NCI-H1417 (cell line): ENCODE measurements at places on chromosomes 5 and 9.

DNA sequence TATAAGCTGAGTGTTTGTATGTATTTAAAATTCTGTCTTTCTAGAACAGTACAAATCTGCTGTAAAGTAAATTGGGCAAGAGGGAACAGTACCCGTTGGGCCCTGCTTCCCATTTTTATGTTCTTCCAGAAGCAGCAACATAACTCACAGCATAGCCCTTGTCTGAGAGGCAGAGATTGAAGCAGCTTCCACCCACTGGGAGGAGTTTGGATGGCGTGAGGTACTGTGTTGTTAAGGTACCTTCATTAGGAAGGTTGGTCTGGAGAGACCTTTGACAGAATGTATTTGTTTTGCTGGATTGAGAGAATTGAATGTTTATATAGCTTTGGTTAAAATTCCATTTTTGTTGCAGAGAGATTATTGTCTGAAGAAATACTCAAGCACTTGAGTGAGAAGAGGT is 24.8 kb downstream of the RAI14 start:
- DNase-seq = no peak

DNA sequence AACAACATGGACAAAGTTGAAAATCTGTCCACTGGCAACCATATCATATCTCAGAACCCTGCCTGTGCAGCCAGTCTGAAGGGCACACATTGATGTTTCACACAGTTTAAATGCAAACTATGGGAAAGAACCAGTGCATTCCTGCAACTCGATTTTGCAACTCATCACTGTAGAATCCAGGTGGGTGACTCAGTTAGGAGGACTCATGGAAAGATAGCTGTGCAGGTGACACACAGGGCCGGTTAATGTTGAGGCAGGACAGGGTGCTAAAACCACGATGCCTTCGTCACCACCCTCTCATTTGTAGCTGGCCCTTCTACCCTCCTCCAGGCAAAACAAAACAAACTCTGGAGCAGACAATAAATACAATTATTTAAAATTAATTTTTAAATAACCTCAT is 62.8 kb downstream of the TLE1 start:
- no peak for DNase-seq

DNA sequence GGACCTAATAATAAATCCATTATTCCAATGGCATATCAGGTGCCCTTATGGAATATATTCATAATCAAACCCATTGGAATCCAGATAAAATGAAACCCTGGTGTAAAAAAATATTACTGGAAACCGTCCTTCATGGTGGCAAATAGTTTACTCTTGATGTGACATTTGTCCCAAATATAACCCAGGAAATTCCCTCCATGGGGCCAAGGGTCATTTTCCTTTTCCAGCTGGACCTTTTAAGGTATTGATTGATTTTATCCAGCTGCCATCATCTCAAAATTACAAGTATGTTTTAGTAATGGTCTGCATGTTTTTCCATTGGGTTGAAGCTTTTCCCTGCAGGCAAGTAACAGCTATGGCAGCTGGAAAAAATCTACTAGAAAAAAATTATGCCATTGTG is 8.4 kb upstream of the UGT3A1 start:
- no peak for DNase-seq

DNA sequence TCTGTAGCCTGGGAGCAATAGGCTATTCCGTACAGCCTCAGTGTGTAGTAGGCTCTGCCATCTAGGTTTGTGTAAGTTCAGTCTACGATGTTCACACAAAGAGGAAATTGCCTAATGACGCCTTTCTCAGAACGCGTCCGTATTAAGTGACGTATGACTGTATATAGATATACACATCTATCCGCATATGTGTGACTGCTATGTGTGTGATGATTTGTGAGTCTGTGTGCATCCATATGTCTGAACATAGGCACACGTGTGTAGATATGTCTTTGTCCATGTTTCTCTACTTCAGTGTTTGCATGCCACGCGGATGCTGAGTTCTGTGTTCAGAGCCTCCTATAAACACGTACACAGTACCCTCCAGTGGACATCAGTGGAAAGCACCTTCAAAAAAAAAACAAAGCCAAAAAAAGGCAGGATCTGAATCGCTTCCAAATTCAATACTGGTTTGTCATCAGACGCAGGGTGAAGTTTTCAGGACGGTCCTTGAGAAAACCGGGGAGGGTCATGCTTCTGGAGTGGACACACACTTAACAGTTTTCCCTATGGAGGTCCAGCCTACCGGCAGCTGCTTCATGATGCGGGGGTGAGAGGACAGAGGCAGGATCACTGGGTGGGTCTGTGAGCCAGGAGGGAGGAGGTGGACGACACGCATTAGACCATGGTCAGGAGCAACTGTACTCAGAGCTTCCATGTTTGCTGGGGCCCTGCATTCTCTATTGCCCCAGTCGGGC is 29.5 kb upstream of the ALDH1B1 start:
- DNase-seq = peak; percentile 41

DNA sequence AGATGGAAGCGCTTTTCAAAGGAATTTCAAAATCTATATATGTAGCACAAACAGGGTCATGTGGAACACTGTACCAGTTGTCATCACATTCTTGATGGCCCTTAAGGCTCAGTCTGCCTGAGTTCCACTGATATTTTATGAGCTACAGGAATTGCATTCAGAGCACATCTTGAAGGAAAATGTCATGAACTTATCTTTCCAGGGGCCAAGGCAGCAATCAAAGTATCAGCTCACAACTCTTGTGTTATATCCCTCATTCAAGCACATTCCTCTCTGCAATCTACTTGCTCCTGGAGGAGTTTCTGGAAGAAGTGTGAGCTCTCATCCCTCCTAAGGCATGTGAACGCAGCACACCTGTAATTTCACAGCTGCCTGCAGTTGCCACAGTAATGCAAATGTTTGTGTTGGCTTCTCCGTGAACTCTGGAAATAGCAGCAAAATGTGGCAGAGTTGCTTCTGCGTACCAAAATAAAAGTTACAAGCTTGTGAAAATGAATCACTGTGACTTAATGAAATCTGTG is 89.7 kb upstream of the EQTN start:
- DNase-seq = no peak

DNA sequence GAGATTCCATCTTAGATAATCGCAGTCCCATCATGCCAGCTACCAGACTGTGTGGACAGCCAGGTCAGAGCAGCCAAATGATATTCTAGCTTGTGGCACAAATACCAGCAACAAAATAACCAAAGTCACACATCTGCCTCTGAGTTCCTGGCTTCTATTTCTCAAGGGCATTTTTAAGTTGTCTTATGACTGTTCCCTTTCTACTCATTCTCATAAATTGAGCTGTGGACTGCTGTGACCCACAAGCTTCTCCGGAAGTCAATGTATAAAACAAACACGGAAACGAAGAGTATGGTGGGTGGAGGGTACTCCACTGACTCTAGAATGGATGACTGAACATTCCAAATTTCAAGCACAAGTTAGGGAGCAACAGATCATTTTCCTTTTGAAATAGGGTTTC is 43.9 kb downstream of the PDCD1LG2 start:
- no peak for DNase-seq
